Naive thymus-derived CD8-positive, alpha-beta T cell (primary cell): ENCODE measurements at places on chromosomes 5 and 9.

DNA sequence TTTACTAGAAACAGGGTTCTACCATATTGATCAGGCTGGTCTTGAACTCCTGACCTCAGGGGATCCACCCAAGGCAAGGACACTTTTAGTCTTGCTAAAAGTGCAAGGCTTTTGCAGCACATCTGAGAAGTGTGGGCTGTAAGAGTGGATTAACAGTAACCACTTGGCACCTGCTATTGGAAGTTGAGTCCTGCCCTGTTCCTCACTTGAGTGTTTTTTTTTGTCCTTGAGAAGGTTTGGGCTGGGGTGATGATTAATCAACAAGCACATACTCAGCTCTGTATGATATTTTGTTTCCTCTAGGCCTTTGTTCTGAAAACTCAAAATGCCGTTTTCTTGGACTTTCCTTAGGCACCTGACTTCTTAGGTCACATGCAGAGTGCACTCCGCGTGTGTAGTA lies 37.4 kb downstream of the SNX30 start:
- no peak for DNase-seq

DNA sequence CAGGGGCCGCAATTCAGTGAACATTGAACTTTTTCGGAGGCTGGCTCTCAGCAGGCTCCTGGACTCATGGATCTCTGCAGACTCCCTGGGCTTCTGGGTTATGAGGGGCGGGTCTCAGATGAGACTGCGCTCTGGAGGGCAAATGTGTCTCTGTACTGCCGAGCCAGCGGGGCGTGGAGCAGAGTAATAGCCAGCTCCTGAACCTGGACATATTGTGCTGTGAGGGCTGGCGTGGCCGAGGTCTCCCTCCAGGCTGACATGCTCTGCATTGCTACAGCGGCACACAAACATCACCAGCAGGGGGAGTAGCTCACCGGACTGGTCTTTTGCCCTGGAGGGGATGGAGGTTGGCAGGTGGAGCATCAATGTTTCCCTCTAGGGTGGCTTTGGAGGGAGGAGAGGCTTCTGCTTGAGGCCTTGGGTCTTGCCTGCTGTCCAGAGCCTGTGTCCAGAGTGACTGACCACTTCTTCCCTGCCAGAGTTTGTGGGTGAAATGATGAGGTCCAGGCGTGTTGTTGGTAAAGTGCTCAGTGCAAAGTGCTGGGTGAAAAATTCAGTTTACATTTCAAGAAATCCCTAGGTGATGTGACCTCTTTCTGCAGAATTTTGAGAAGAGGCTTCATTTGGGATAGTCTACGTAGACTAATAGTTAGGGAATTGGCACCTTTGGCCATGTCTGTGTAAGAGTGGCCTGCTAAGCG lies 10.9 kb upstream of the GADD45G start:
- peak; percentile 44 for DNase-seq

DNA sequence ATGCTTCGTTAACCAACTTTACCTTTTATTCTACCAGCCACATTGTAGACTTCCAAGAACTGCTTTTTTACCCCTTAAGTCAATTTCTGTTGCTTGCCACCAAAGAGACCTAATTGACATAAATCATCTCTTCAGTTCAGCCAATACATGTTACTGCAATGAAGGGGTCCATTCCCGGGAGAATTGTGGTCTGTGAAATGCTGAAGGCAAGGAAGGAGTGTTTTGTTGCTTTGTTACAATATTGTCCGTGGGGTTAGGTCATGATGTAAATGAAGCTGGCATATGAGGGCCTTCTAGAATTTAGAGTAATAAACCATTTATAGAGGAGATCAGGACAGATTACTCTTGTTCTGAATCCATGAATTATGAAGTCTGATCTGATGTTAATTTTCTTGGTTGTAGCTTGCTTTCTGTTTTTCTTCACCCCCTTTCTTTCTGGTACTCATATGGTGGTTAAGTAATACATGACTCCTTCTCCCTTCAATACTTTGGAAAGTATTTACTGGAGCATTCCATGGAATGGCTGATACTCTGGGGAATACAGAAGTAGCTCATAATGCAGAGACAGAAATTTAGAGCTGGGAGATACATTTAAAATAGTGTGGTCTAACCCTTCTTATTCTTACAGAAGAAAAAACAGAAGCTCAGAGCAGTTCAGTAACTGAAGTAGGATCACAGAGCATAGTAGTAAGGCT lies 297.0 kb upstream of the CLINT1 start:
- no peak for DNase-seq

- DNase-seq = no peak
Measured at GRCh38 chr9:137970686-137971476, 93.3 kb downstream of the CACNA1B start.

DNA sequence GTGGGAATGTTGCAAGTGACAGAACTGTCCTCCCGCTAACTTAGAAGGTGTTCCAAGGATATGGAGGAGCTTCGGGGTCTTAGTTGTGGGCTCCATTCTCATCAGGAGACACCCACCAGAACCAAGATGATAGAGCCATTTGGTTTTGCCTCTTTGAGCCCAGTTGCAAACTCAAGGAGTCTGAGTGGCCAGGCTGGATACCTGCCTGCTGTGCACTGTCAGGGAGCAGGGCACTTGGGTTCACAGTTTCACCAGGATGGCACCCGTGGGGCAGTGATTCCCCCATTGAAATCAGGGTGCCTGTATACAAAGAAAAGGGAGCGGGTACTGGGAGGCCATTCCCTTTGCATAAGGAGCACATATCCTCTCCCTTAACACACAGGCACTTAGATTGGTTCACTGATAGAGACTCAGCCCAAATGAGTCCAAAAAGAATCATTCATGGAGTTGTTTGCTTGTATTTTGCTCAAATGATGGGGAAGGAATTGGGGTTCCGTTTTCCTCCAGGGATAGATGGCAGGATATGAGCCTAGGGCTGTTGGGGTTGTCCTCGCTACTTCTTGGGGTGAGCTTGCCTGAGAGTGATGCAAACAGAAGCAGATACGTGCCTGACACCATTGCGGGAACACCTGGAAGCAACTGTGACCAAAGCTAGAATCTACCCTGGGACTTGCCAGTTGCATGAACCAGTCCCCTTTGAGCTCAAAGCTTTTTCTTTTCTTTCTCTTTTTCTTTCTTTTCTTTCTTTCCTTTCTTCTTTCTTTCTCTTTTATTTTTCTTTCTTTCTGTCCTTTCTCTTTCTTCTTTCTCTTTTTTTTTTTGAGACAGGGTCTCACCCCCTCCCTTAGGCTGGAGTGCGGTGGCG lies 1.3 kb upstream of the PRR7 start:
- no peak for DNase-seq

DNA sequence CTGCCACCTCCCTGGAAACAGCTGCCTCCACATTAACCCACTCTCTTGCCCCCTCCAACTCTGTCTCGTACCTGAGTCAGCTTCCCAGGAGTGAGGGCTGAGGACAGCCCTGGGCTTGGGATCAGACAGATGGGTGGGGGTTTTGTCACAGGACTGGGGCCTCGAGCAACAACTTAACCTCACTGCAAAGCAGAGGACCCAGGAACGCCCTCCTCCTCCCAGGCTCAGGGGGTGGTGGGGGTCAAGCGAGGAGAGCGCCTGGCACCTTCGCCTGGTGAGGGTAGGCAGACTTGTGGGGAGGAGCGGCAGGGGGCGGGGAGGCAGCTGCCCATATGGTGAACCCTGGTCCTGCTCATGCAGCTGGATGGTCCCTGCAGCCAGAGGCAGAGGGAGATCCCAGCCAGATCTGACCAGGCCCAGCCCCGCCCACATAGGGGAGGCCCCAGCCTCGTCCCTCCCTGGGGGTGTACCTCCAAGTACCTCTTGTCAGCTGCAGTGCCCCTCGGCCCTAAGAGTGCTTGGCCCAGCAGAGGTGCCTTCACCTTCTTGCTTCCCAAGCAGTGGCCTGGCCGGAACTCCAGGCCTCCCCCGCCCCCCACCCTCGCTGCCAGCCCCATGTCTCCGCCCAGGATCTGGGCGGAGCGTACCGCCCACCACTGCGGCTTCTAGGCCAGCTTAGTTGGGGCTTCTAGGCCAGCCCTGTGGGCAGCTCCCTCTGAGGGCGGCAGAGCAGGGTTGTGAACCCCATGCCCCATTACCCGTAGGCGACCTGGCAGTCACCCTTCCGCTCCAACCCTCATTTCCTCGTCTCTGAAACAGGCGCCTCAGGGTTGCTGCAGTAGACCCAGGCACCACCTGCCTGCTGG lies at the start of gene SARDH:
SARDH (minus strand) TSS at position 579 of the 866 bp plus-strand sequence. CDS start 4,179 bp downstream, outside the sequence.
- peak; percentile 28 for DNase-seq

- DNase-seq = no peak
Measured at GRCh38 chr9:95302479-95302878, 15.0 kb downstream of the FANCC start.

DNA sequence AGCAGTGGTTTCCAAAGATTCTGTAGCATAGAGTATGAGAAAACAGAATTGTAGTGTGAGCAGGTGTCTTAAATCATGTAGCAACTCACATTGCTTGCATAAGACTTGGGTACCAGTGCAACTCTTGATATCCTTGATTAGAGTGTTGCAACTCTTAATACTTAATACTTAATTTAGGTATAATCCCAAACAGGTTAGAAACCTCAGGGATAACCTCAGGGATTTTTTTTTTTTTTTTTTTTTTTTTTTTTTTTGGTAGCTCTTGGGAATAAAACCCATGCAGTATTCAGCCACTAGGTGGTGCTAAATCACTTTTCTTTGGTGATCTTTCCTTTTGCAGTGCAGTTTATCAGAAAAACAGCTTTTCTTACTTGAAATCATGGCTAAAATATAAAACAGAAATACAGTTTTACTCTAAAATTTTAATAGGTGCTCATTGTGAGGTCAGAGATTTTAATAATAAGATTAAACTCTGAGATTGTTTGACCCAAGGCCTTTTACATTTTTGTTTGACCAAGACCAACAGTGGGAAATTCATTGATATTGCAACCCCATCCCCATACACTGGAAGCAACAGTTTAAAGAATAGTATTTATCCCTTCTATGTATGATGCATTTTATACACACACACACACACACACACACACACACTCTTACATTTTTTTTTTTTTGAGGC lies 55.3 kb downstream of the ERAP1 start:
- DNase-seq = peak; percentile 53

GRCh38 chr9:97983589-97984187 lies 547 bp downstream of the ANP32B start:
- peak; percentile 86 for DNase-seq

DNA sequence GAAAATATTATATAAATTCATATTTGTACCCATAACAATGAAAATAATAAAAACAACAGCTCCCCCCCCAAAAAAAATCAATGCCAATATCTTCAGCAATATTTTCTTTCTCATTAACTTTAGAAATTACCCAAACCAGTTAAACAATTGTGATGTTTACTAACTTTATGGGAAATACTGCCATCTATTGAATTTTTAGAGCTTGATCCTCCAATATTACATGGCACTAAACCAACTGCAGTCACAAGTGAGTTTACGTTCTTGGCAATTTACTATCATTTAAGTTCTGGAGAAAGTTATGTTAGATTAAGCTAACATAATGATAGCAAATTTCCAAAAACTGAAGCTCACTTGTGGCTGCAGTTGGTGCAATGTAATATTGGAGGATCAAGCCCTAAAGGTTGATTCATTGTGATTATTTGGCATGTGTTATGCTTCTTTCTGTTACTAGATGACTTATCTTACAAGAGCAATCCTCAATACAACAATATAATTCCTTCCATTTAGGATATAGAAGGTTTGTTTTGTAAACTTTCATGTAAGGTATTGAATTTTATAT lies 379.5 kb downstream of the CDH18 start:
- no peak for DNase-seq
